ENCODE measurements at places on chromosomes 2 and 18. TPM values are rescaled to one million over a fixed set of nuclear protein-coding genes. Genes with fewer than 3 reads are reported as not detected.

The PSMA8 gene
- not detected for polyA plus RNA-seq

The MLPH gene
- polyA plus RNA-seq = 14.2 TPM

The PXDN gene
- polyA plus RNA-seq = 77.8 TPM

The GCG gene
- polyA plus RNA-seq = not detected

The LRATD1 gene
- 26.2 TPM for polyA plus RNA-seq

The ALKAL2 gene
- 14.5 TPM for polyA plus RNA-seq

GRCh38 chr2:5921081-5921642, 229.0 kb downstream of the SOX11 start:
- no peak for DNase-seq

- no peak for DNase-seq
Observed at GRCh38 chr2:62184512-62185230, 11.2 kb upstream of the B3GNT2 start.

DNA sequence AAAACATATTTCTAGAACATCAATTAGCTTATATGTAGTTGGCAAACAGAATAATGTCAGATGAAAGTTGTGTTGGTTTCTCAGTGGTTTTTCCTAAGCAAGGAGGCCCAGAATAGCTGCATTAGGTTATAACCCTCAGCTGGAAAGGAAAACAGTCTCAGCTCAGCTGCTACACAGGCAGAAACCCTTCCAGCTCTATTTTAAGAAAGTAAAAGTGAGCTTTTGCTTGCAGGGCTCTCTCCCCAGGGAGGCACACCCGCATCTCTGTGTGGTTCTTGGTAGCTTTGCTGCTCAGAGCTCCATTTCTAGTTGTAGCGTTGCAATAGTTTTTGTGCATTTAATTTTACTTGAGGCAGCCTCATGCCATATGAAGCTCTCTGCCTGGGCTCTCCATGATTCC, 54.6 kb downstream of the PIKFYVE start:
- no peak for DNase-seq

DNA sequence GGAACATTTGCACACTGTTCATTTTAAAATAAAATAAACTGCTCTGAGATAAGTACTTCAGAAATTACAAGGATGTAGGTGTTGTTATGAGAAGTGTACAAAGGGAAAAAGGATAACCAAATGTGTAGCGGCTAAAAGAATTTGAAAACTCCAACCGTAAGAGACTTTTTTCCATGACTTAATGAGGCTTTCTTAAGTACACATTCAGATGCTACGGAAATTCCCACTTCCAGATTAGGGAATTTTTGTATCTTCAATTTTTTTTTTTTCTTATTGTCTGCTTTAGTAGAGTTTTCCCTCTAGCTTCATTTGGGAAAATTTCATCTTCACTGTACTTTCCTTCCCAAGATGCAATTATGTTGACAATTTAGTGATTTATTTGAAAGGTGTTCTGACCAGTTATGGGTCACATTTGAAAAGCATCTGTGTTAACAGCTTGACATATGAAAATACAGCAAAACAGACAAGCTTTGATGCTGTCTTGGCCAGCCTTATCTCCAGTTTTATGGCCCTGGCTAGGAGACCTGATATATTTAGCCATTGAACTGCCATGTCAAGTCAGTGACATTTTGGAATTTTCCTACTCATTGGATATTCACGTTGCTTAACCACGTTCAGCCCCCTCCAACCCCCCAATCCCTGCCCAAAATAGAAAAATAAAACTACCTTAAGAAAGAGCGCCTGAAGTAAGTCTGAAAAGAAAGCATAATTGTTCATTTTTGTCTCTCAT, 105.6 kb downstream of the FEZ2 start:
- DNase-seq = no peak

GRCh38 chr2:70938586-70938950, 2.9 kb downstream of the ATP6V1B1 start:
- DNase-seq = no peak

DNA sequence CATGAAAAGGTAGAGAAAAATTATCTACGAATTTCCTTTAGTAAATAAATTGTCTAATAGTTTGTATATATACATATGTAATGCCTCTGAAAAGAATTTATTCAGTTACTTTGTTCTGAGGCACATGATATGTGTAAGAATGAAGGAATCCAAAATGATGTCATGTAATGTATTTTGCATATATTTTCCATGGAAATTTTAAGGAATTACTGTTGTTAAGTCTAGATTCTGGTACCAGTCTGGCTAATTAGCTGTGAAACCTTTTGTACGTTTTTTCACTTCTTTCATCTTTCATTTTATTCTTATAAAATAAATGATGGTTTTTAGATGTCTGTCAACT, 12.3 kb downstream of the YIPF4 start:
- DNase-seq = no peak

GRCh38 chr2:197615016-197615652, 60.3 kb downstream of the RFTN2 start:
- peak; percentile 67 for DNase-seq

DNA sequence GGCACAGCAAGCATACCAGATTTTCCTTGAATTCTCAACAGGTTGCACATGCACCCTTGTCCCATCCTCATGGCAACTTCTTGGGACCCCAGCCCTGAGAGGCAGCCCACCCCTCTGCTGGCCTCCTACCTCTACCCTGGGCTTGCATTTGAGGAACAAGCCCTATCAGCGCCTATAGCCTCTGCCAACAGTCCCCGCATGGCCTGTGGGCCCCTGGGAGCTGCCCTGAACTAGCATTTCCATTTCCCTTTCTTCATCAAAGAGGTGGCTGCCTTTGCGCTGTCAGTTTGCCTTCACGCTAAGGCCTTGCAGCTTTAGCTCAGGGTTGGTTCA, 5.4 kb upstream of the ZAP70 start:
- DNase-seq = no peak

DNA sequence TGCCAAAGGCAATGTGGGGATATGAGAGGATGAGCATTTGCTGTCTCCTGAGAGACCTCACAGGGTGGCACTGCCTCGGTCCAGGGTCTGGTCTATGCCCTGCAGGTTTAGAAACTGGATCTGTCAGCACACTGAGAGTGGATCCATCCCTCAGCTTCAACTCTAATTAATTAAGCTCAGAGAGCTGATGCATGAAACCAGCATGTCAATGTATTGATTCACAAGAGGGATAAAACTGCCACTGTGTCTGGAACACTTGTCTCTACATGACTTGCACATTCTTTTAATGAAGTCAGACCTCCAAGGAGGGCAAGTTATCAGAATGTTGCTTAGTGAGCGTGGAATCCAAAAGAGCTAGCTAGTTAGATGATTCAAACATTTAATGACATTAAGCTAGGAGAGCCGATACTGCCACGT, 22.5 kb upstream of the POLE4 start:
- DNase-seq = no peak

- no peak for DNase-seq
Observed at GRCh38 chr2:25367296-25367695, 25.6 kb upstream of the DNMT3A start.

DNA sequence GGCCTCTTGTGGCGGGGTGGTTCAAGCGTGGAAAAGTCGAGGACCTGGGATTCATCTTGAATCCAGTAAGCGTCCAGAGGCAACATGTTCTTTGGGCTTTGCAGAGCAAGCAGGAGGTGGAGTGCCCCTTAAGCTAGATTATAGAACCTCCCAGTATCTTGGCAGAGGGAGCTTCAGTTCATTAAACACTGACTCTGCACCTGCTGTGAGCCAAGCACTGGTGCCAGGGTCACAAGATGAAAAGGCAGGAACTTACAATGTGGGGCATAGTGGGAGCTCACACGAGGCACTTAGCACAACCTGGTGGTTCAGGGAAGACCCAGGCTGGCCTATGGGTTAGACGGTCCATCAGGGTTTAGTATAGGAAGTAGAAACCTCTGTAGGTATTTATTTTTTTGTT, 7.4 kb upstream of the FZD5 start:
- no peak for DNase-seq

- DNase-seq = no peak
Observed at GRCh38 chr2:137202318-137202717, 437.0 kb downstream of the THSD7B start.

All from urinary bladder (tissue), 4 donors.